T-helper 2 cell (primary cell): ENCODE measurements at places on chromosomes 7 and 10.

GRCh38 chr7:78605119-78605518, 806.5 kb downstream of the PHTF2 start:
- no peak for DNase-seq

DNA sequence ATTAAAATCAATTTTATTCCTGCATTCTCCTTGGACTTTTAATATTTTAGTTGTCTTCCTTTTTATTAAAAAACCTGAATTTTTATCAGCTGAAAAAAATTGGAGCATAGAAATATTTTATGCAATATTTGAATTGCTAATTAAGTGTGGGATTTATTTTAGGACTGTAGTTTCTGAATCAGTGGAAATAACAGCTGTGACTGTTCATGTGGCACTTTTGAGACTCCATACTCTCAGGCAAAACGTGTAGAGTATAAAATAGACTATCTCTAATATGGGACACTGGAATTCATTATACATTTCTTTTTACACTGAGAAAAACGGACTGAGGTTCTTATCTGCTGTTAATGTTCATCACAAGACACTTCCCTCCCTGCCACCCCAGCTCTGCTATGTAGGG, 558.3 kb upstream of the TPK1 start:
- DNase-seq = no peak

GRCh38 chr7:12431886-12432556, 28.4 kb upstream of the VWDE start:
- no peak for DNase-seq

DNA sequence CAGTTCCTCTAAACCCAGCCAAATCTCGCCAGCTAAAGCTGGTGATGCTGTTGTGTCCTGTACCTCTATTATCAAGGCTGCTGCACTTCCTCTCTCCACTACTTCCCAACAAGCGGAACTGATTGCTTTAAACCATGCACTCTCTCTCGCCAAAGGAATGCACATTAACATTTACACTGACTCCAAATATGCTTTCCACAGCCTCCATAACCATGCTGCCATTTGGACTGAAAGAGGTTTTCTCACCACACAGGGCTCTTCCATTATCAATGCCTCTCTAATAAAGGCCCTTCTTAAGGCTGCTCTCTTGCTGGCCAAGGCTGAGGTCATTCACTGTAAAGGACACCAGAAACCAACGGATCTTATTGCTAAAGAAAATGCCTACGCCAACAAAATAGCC, 11.4 kb upstream of the LRRC61 start:
- DNase-seq = no peak
